Left lung (tissue), 14 donors: ENCODE measurements at places on chromosomes 13 and 19. TPM values are rescaled to one million over a fixed set of nuclear protein-coding genes. Genes with fewer than 3 reads are reported as not detected.

- no peak overlapping the region for H3K27ac ChIP-seq
- H3K27me3 ChIP-seq, result no peaks in the 10 kb centered on the region
- no peak for DNase-seq
- no peaks in the 10 kb centered on the region for H3K36me3 ChIP-seq
- H3K4me3 ChIP-seq, result no peak overlapping the region
Measured at GRCh38 chr13:33051632-33052031, 35.4 kb downstream of the KL start.

DNA sequence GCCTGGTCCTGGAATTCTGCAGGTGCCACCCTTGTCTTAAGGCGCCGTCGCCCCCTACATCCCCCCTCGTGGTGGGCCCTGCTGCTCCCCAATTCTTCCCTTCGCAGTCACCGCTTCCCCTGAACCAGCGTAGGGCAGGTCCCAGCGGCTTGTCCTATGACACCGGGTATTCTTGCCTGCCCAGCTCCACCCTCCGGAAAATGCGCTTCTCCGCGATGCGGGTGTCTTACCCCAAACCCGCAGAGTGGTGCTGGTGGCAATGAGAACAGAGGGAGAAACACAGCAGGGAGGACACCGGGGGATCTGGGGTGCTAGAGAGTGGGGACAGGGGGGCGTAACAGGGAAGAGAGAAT lies 9.0 kb downstream of the ZNF808 start:
- DNase-seq, result no peak
- H3K36me3 ChIP-seq, result no peaks in the 10 kb centered on the region
- H3K27me3 ChIP-seq, result no peaks in the 10 kb centered on the region
- H3K27ac ChIP-seq, result no peak overlapping the region

DNA sequence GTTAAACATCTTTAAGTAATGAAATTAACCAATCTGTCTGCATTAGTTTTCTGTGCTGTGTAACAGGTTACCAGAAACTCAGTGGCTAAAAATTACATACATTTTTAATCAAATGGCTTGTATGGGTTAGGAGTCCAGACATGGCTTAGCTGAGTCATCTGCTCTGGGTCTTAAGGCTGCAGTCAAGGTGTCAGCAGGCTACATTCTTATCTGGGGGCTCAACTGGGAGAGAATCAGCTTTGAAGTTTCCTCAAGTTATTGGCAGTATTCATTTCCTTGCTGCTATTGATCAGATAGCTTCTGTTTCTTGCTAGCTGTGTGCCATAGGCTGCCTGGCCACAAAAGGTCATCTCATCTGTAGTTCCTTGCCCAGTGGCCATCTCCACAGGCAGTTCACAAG lies 1163.0 kb downstream of the DIAPH3 start:
- H3K4me1 ChIP-seq, result no peaks in the 10 kb centered on the region
- no peaks in the 10 kb centered on the region for H3K27me3 ChIP-seq
- no peak for DNase-seq
- no peak overlapping the region for H3K27ac ChIP-seq

GRCh38 chr19:10768936-10769335 lies 51.1 kb downstream of the DNM2 start:
- H3K27me3 ChIP-seq, result no peaks in the 10 kb centered on the region
- H3K4me1 ChIP-seq, result peaks cover 36% of the 10 kb centered on the region
- H3K4me3 ChIP-seq, result no peak overlapping the region
- no peak for DNase-seq

GRCh38 chr13:44307844-44308243 lies 65.8 kb upstream of the SERP2 start:
- H3K4me1 ChIP-seq, result peaks cover 6% of the 10 kb centered on the region
- H3K4me3 ChIP-seq, result no peak overlapping the region
- no peak for DNase-seq
- no peak overlapping the region for H3K27ac ChIP-seq
- H3K36me3 ChIP-seq, result no peaks in the 10 kb centered on the region

DNA sequence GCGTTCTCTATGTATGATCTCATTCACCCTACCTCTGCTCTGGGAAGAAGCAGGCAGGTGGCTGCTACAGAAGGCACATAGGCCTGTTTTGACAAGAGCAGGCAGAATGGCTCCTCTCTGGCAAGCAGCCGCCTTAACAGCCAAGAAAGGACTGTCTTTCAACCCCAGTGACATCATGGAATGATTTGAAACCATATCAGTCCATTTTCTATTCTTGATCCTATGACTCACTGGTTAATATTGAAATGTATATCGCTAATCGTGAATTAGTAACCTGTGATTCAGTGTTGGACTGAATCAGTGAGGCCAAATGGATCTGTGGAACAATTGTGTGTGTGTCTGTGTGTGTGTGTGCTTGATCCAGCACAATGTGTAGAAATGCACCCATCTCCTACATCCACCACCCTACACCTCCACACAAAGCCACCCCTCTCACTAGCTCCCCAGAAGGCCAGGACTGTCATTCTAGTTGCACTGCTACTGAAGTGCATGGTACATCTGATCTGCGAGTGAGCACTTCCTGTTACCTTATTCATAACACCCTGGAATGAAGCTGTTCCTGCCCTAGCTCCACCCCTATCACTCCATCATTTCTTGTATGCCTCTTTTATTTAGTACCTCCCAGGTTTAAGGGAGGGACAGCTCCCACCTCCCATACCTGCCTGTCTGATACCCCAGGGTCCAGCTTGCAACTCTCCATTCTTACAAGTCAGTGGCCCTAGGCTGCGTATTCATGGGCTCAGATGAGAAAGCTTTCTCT lies 460.0 kb downstream of the FOXO1 start:
- H3K27me3 ChIP-seq, result no peaks in the 10 kb centered on the region
- H3K27ac ChIP-seq, result peak overlapping the region; percentile 30
- no peaks in the 10 kb centered on the region for H3K36me3 ChIP-seq
- H3K4me3 ChIP-seq, result no peak overlapping the region
- H3K4me1 ChIP-seq, result no peaks in the 10 kb centered on the region
- no peak for DNase-seq

The CEACAM20 gene
- total RNA-seq, result not detected

GRCh38 chr13:28819735-28820098 lies 422 bp upstream of the MTUS2 start:
- DNase-seq, result no peak
- H3K36me3 ChIP-seq, result no peaks in the 10 kb centered on the region

DNA sequence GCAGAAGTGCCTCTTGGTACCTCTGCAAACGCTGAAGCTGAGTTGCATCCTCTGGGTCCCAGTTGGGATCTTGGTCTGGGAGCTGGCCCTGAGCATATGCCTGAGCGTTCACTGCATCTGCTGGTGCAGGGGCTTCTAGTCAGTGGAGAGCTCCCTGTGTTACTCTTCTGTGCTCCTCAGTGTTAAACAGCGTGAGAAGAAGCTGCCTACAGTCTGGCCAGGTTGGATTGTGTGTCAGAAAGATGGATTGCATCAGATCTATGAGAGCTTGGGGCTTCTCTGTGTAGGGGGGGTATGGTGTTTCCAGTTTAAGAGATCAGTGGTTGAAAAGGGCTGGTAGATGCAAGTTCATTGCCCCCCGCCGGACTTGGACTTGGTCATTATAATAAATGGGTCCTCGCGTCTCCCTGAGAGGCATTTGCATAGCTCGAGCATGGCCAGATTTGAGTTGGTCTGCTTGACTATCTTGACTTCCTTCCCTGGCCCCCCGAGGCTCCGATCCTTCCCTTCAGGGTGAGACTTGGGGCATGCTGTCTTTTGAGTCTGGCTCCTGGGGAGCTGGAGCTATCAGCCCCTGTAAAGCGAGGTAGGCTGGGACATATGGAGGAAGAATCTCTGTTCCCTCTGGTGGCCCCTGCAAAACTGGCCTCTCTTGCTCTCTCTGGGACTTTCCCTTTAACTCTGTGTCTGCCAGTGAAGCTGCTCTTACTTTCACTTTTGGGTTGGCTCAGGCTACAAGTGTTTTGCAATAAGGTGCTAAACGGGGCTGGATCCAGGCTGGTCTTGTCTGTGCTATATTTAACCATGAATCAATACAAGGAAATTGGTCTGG lies 52.9 kb downstream of the OR10H4 start:
- H3K4me1 ChIP-seq, result no peaks in the 10 kb centered on the region
- H3K27me3 ChIP-seq, result no peaks in the 10 kb centered on the region
- H3K36me3 ChIP-seq, result no peaks in the 10 kb centered on the region
- H3K4me3 ChIP-seq, result peak overlapping the region; percentile 15
- DNase-seq, result no peak

The KASH5 gene
- 3.6 TPM for total RNA-seq

GRCh38 chr13:45332036-45332830 lies 8.8 kb downstream of the TPT1 start:
- H3K4me3 ChIP-seq, result no peak overlapping the region
- H3K27ac ChIP-seq, result peak overlapping the region; percentile 21
- no peaks in the 10 kb centered on the region for H3K27me3 ChIP-seq
- peak; percentile 32 for DNase-seq

The AMER2 gene
- total RNA-seq, result not detected

The PCDH17 gene
- 44.1 TPM for total RNA-seq

DNA sequence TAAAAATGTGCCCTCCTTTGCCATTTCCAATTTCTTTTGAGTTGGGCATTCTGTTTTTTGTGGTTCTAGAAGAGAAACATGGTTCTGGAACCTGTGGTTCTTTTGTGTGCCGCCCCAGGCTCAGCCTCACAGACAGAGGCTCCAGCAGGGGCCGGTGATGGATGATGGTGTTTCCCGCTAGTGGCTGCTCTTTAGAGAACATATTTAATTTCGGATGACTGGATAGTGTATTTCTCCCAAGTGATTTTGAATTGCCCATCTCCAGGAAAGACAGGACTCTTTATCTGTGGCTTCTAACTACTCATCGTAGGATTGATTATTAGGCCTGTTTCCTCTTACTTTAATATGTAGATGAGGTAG lies 75.2 kb downstream of the KL start:
- no peak overlapping the region for H3K27ac ChIP-seq
- DNase-seq, result no peak
- no peak overlapping the region for H3K4me3 ChIP-seq
- no peaks in the 10 kb centered on the region for H3K36me3 ChIP-seq

The ZNF616 gene
- 14.2 TPM for total RNA-seq

DNA sequence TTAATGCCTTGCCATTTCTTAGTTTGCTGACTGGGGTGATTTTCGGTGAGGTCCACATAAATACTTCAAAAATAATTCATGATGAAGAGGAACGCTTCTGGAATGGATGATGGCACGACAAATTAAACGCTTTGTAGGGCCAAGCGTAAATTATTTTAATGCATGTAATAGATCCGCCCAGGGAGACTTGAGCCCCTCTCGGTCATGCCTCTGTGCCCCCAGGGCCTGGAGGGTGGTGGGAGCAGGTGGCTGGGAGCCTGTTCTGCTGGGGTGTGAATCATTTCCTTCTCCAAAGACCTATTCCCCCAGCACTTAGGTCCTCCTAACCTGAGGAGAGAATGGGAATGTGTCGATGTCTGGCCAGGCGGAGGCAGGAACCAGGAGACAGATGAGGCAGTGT lies 350.6 kb downstream of the ZNF536 start:
- H3K27me3 ChIP-seq, result peaks cover 10% of the 10 kb centered on the region
- H3K27ac ChIP-seq, result no peak overlapping the region
- DNase-seq, result no peak
- no peak overlapping the region for H3K4me3 ChIP-seq
- peaks cover 18% of the 10 kb centered on the region for H3K4me1 ChIP-seq
- no peaks in the 10 kb centered on the region for H3K36me3 ChIP-seq

The PLEKHF1 gene
- total RNA-seq, result 6.1 TPM
